ENCODE measurements at places on chromosomes 16 and 17.

GRCh38 chr16:58507963-58508670, 7.2 kb upstream of the SETD6 start:
- DNase-seq, result no peak

- no peak for DNase-seq
Measured at GRCh38 chr17:33966410-33967059, 288.6 kb upstream of the CCL2 start.

GRCh38 chr17:37082985-37083384, 134.2 kb downstream of the AATF start:
- no peak for DNase-seq

GRCh38 chr17:4712526-4712925, 2.1 kb downstream of the ARRB2 start:
- DNase-seq, result no peak

GRCh38 chr17:81703747-81704654, 834 bp downstream of the MRPL12 start:
- no peak for DNase-seq

- DNase-seq, result no peak
Measured at GRCh38 chr17:13958773-13959172, 110.5 kb upstream of the COX10 start.

DNA sequence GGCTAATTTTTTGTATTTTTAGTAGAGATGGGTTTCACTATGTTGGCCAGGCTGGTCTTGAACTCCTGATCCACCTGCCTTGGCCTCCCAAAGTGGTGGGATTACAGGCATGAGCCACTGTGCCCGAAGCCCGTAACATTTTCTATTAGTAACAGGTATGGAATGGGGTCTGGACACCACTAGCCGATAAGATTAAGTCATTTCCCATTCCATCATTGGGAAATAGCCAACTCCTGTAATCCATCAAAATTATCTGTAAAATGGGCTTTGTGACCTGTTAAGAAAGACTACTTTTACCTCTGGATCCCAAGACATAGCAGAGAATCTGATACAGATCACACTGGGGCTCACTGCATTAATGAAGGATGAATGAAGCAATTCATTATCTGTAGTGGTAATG, 3.9 kb upstream of the LUC7L3 start:
- no peak for DNase-seq

DNA sequence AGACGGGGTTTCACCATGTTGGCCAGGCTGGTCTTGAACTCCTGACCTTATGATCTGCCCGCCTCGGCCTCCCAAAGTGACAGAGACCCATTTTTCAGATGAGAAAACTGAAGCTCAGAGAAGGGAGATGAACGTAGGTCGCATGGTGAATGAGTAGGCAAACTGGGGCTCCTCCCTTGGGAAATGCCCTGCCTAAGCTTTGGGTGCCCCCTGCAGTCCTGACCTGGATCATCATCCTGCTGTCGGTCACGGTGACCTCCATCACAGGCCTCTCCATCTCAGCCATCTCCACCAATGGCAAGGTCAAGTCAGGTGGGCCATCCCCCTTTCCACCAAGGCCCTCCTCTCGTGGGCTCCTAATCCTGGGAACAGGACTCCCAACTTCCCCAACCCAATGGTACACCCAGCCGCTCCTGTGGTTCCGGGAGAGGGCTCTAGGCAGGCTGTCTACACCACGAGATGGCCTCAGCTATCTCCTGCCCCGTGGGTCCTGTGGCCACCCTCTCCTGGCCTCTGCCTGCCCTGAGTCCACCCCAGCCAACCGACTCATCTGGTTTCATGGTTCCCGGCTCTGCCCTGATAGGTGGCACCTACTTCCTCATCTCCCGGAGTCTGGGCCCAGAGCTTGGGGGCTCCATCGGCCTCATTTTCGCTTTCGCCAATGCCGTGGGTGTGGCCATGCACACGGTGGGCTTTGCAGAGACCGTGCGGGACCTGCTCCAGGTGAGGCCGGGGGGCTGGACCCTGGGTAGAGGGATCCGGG, 4.7 kb downstream of the SLC12A3 start:
- peak; percentile 24 for DNase-seq

DNA sequence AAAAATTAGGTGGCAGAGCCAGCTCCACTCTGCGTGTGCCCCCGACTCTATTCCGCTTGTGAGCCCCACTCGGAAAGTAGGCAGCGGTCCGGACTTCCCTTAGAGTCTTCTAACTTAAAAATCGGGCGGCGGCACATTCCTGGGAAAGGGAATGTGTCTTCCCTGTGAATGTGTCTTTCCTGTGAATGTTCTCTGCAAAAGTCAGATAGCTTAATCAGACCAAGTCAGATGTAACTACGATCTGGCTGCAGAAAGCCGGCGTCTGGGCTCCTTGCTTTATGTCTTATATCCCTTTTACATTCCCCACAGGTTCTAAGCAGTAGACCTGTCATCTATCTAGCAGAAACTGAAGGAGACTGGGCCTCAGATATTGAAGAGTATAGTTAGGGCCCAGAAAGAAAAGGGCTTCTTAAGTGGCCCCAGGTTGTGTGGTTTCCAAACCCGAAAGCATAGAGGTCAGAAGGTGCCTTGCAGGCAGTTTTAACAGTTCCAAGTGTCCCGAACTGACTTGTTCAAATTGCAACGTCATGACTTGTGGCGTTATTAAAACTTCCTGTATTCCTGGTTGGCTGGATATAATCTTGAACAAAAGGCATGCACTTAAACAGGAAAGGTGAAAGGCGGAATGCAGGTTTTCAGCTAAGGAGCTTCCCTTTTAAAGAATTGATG, 601 bp downstream of the PHKB start:
- peak; percentile 4 for DNase-seq

- DNase-seq, result no peak
Measured at GRCh38 chr16:880471-881171, 80.1 kb upstream of the GNG13 start.

DNA sequence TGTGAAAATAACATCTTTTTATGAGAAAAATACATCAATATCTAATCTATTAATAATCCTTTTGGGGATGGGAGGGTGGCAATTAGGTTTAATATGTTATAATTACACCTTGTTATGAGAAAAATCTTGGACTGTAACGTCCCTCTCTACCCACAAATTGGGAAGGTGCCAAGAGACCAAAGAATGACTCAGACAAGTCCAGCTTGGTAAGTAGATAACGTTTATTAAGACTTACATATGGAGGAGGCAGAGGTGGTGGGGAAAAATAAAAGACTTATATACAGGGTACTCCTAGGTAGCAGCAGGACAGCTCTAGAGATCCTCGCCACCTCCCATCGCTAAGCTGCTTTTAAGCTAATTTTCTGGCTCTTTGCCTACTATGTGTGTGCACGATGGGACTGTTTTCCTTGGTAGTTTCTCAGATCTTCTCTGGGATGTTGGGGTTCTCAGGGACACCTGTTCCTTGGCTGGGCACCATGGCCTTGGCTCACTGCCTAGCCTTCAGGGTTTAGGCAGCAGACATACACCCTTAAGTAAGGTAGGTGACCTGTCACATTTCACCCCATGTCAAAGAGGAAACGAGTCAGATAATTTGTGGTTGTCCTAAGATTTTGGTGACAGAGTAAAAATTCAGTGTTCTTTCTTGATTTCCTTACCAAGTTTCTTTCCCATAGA, 31.5 kb downstream of the RBL2 start:
- no peak for DNase-seq

GRCh38 chr17:66542129-66542966, 239.9 kb downstream of the PRKCA start:
- no peak for DNase-seq

- no peak for DNase-seq
Measured at GRCh38 chr16:1689853-1690252, 11.8 kb downstream of the JPT2 start.

- no peak for DNase-seq
Measured at GRCh38 chr17:45073414-45074070, 12.4 kb downstream of the NMT1 start.

GRCh38 chr16:31323959-31324629, 30.9 kb upstream of the ITGAX start:
- DNase-seq, result no peak

GRCh38 chr17:67779098-67779672, 46.1 kb upstream of the BPTF start:
- peak; percentile 36 for DNase-seq

DNA sequence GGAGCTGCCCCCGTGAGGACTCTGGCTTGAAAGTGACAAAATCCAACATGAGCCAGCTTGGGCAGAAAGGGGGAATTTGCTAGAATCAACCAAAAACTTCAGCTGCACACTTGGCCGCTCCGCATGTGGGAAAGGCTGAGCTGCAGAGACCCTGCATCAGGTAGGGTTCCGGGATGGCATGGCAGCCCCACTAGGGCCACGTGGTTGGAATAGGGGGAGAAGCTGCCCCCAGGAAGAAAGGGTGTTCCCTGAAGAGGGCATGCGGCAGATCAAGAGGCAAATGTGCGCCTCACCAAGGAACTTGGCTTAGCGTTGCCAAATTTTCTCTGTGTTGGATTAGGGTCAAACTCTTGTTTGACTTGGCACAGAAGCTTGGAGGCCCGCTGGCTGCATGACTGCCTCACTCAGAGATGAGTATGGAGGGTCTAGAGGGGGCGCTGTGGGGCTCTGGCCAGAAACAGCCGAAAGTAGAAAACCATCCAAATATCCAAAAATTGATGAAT, 29.2 kb upstream of the WFIKKN2 start:
- DNase-seq, result no peak

DNA sequence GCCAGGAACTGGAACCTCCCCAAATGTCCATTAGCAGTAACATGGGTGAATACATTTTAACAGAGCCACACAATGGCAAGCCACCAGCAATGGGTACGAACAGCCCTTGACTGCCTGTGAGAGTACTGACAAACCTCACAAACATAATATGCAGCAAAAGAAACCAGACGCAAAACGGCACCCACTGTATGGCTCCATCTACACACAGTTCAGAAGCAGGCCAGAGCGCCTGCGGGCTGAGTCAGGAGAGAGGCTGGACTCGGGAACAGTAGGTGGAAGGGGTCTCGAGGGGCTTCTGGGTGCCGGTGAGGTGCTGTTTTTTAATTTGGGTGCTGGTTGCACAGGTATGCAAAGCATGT, 77.4 kb upstream of the TOB1 start:
- DNase-seq, result no peak

DNA sequence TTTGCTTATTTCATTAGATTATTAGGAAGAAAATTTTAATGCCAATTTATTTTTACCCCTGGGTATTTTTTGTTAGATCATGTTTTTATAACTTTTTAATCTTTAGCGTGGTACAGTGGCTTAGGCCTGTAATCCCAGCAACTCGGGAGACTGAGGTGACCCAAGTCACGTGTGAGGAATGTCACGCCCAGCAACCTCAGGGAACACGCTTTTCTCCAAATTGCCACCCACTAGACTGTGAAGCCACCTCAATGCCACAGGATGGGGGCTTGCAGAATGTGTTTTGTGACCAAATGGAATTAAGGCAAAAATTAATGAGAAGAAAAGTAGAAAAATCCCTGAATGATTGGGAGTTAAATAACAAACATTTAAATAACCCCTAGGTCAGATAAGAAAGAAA, 141.8 kb downstream of the LAT start:
- DNase-seq, result no peak

GRCh38 chr16:49876716-49877129, 20.8 kb upstream of the ZNF423 start:
- DNase-seq, result no peak

DNA sequence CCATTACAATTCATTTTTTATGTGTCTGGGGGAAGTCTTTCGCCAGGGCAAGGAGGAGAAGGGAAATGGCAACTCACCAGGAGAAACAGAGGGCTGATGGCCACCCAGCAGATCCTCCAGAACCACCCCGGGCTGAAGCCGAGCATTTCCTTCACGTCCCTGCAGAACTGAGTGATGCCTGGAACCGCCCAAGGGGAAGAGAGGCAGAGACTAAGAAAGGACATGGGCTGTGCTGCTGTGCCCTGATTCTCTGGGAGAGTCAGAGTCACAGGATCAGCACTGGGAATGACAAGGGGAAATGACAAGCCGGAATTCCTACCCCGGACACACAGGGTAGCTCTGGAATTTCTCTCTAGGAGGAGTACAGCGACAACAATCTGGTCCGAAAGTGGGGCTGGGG, 27.8 kb downstream of the SLC6A4 start:
- DNase-seq, result no peak

DNA sequence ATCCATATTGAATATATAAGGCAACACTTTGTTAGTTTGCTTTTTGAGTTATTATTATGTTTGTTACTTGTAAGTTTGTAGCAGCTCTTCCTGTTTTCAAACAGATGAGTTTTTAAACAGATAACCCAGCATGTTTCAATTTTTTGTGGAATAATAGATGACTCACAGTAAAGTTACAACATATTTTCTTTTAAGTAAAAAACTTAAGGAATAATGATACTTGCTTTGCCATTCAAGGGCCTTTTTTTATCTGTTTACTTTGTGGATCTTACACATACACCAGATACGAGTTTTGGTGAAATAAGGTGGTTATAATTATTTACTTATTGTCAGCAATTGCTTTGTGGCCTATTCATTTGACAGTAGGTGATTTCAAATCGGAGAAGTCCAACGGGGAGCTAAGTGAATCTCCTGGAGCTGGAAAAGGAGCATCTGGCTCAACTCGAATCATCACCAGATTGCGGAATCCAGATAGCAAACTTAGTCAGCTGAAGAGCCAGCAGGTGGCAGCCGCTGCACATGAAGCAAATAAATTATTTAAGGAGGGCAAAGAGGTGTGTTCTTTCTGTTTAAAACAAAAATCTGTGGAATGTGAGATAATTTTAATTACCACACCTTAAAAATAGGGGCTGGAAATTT, 66.3 kb downstream of the BPTF start:
- DNase-seq, result no peak

DNA sequence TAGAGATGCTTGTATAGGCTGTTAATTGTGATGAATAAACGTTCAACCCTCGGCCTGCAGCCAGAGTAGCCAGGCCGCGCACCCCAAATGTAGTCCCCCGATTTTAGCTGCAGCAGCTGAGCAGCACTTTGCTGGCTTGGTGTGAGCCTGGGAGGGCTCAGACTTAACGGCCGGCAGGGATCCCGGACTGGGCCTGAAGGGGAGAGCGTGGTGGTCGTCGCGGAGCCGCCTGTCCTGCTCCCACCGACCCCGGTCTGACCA, 11.9 kb downstream of the ZNF629 start:
- DNase-seq, result no peak

DNA sequence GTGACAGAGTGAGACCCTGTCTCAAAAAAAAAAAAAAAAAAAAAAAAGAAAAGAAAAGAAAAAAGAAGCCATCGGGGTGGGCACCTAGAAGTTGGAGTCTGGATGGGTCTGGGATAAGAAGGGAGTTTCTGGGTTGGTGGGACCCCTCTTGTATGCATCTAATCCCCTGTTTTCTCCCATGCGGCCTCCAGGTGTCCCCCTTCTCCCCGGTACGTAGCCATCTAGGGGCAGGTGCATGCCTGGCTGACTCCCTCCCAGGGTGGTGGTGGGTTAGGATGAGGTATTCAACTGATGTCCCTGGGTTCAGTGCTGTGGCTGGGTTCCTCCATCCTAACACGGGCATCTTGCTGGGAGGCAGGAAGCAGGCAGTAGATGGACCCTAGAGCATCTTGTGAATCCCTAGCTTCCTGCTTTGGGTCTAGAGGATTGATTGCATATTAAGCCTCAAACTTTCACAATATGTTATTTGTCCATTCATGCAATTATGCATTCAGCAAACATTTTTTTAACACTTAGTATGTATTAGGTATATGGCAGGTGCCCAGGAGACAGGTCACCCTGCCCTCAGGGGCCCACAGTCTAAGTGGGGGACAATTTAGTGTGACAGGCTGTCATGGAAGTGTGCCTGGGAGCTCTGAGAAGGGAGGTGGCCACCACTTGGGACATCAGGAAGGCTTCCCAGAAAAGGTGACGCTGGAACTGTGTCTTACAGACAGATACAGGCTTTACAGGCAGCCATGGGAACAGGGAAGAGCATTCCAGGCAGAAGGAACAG, 13.1 kb downstream of the FMNL1 start:
- DNase-seq, result no peak

- peak; percentile 77 for DNase-seq
Measured at GRCh38 chr17:8173056-8173870, 2.9 kb downstream of the TMEM107 start.
